ENCODE measurements at places on chromosomes 11 and 22. TPM values are rescaled to one million over a fixed set of nuclear protein-coding genes. Genes with fewer than 3 reads are reported as not detected.

DAGLA gene
- total RNA-seq, result not detected

SLC22A9 gene
- not detected for total RNA-seq

MRGPRE gene
- total RNA-seq, result not detected

HPX gene
- not detected for total RNA-seq

SLCO2B1 gene
- not detected for total RNA-seq

PGA5 gene
- total RNA-seq, result not detected

BRD1 gene
- 16.0 TPM for total RNA-seq

OR8A1 gene
- not detected for total RNA-seq

F2 gene
- not detected for total RNA-seq

ISX gene
- total RNA-seq, result not detected

BTG4 gene
- not detected for total RNA-seq

TMEM86A gene
- 0.14 TPM for total RNA-seq

MMP27 gene
- total RNA-seq, result not detected

OR52A1 gene
- not detected for total RNA-seq

DNA sequence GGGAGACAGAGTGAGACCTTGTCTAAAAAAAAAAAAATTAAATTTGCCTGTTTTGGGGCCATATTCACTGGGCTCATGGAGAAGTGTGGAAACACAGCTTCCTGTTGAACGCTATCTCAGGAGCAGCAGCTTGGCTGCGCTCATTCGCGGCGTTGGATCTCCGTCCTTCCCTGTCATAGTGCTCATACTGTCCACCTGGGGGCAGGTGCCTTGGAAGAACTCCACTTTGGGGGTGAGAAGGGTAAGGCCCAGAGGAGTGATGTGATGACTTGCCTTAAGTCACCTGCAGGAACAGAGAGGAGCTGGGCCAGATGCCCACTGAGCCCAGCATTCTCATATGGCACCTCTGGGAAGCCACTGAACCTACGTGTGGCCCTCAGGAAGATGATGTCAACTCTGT lies 82.8 kb downstream of the CABIN1 start:
- DNase-seq, result no peak
- no peaks in the 10 kb centered on the region for H3K4me1 ChIP-seq
- no peak overlapping the region for H3K27ac ChIP-seq
- no peaks in the 10 kb centered on the region for H3K36me3 ChIP-seq
- H3K4me3 ChIP-seq, result no peak overlapping the region

- no peaks in the 10 kb centered on the region for H3K27me3 ChIP-seq
- no peak for DNase-seq
- H3K36me3 ChIP-seq, result no peaks in the 10 kb centered on the region
- H3K4me3 ChIP-seq, result no peak overlapping the region
Observed at GRCh38 chr22:39815932-39816331, 77.6 kb downstream of the ENTHD1 start.

GRCh38 chr11:90176069-90176468 lies 41.6 kb downstream of the NAALAD2 start:
- H3K27ac ChIP-seq, result no peak overlapping the region
- H3K4me3 ChIP-seq, result no peak overlapping the region
- H3K27me3 ChIP-seq, result no peaks in the 10 kb centered on the region

GRCh38 chr11:24900960-24901549 lies 404.2 kb downstream of the LUZP2 start:
- no peaks in the 10 kb centered on the region for H3K36me3 ChIP-seq
- H3K4me1 ChIP-seq, result no peaks in the 10 kb centered on the region
- H3K27me3 ChIP-seq, result no peaks in the 10 kb centered on the region
- H3K27ac ChIP-seq, result no peak overlapping the region
- no peak for DNase-seq

DNA sequence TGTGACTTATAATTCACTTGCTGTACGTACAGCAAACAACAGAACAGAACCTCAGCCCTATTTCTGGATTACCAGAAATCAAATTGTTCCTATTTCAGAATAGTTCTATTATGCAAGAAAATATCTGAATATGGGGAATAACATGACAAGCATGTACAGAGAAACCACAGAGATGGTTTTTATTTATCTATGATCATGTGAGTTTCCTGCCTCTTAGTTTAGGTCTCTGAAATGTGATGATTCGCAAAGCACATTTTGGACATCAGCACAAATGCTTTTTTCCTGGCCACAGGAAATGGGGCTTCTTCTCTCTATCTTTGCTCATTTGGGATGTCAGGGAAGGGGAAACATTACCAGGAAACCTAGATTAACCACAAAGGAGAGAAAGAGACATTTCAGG lies 266.7 kb upstream of the CTSC start:
- no peaks in the 10 kb centered on the region for H3K36me3 ChIP-seq
- no peaks in the 10 kb centered on the region for H3K27me3 ChIP-seq
- no peak overlapping the region for H3K27ac ChIP-seq
- DNase-seq, result no peak
- no peak overlapping the region for H3K4me3 ChIP-seq
- H3K4me1 ChIP-seq, result no peaks in the 10 kb centered on the region

- no peaks in the 10 kb centered on the region for H3K36me3 ChIP-seq
- no peak overlapping the region for H3K27ac ChIP-seq
- no peak overlapping the region for H3K4me3 ChIP-seq
- H3K4me1 ChIP-seq, result no peaks in the 10 kb centered on the region
- no peak for DNase-seq
Observed at GRCh38 chr11:110991661-110992355, 253.7 kb upstream of the POU2AF2 start.

- H3K4me1 ChIP-seq, result no peaks in the 10 kb centered on the region
- H3K4me3 ChIP-seq, result no peak overlapping the region
- H3K27ac ChIP-seq, result no peak overlapping the region
- no peaks in the 10 kb centered on the region for H3K27me3 ChIP-seq
- no peaks in the 10 kb centered on the region for H3K36me3 ChIP-seq
Observed at GRCh38 chr11:29634244-29634643, 382.6 kb downstream of the KCNA4 start.

- DNase-seq, result no peak
- H3K27me3 ChIP-seq, result no peaks in the 10 kb centered on the region
- no peak overlapping the region for H3K27ac ChIP-seq
- no peak overlapping the region for H3K4me3 ChIP-seq
- H3K36me3 ChIP-seq, result no peaks in the 10 kb centered on the region
- H3K4me1 ChIP-seq, result peaks cover 43% of the 10 kb centered on the region
Observed at GRCh38 chr22:40476341-40476740, 105.9 kb downstream of the SGSM3 start.

DNA sequence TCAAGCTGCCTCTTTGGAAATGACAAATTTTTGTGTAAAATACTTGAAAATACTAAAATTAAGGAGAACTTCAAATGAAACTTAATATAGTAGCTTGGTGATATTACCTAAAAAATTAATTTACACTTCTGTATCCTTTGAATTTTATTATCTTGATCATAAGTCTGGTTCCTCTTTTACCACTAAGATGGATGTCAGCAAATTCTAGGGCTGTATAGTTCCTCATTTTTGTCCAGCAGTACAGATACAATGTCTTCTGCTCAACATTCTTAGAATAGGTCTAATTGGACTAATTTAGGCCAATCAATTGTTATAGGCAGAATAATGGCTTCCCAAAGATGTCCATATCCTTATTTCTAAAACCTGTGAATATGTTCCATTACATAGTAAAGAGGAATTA lies 1298.0 kb upstream of the RAG2 start:
- no peaks in the 10 kb centered on the region for H3K36me3 ChIP-seq
- H3K27ac ChIP-seq, result no peak overlapping the region
- DNase-seq, result no peak
- H3K4me1 ChIP-seq, result no peaks in the 10 kb centered on the region
- no peak overlapping the region for H3K4me3 ChIP-seq

DNA sequence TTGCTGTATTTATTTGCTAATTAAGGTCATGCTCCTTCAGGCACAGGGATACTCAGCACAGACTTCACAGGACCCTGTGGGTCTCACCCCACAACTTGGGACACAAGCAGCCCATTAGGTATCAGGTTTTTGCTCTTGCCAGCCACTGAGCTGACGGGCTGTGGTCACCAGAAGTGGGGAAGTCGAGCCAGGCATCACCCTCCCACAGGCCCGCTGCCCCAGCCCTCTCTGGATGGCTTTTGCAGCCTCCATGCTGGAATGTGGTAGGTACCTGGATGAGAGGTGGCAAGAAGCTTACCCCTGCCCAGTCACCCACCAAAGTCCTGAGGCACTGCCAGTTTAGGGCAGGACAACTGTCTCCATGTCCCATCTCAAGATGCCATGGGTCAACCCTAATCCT lies 88.4 kb downstream of the PAX6 start:
- no peak overlapping the region for H3K4me3 ChIP-seq
- H3K4me1 ChIP-seq, result no peaks in the 10 kb centered on the region
- H3K36me3 ChIP-seq, result no peaks in the 10 kb centered on the region
- no peak overlapping the region for H3K27ac ChIP-seq

GRCh38 chr22:49772692-49773091 lies 55.0 kb downstream of the BRD1 start:
- no peaks in the 10 kb centered on the region for H3K4me1 ChIP-seq
- no peak overlapping the region for H3K27ac ChIP-seq
- DNase-seq, result no peak
- no peaks in the 10 kb centered on the region for H3K27me3 ChIP-seq
- H3K4me3 ChIP-seq, result no peak overlapping the region

- H3K4me1 ChIP-seq, result no peaks in the 10 kb centered on the region
- peaks cover 65% of the 10 kb centered on the region for H3K36me3 ChIP-seq
- no peak for DNase-seq
Observed at GRCh38 chr11:3735827-3736226, 61.5 kb downstream of the NUP98 start.

DNA sequence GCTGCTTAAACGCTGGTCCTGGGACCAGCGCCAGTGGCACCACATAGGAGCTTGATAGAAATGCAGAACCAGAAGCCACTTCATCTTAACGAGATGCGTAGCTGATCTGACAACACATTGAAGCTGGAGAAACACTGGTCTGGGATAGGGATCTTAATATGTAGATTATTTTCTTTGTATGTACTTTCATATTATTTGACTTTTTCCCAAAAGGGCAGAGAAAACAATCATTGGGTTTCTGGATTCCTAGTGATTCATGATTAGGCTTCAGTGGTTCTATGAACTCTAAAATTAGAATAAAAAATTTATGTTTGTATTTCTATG lies 12.3 kb downstream of the MPEG1 start:
- no peaks in the 10 kb centered on the region for H3K4me1 ChIP-seq
- H3K27ac ChIP-seq, result no peak overlapping the region
- H3K36me3 ChIP-seq, result no peaks in the 10 kb centered on the region
- no peaks in the 10 kb centered on the region for H3K27me3 ChIP-seq
- no peak for DNase-seq
- no peak overlapping the region for H3K4me3 ChIP-seq

DNA sequence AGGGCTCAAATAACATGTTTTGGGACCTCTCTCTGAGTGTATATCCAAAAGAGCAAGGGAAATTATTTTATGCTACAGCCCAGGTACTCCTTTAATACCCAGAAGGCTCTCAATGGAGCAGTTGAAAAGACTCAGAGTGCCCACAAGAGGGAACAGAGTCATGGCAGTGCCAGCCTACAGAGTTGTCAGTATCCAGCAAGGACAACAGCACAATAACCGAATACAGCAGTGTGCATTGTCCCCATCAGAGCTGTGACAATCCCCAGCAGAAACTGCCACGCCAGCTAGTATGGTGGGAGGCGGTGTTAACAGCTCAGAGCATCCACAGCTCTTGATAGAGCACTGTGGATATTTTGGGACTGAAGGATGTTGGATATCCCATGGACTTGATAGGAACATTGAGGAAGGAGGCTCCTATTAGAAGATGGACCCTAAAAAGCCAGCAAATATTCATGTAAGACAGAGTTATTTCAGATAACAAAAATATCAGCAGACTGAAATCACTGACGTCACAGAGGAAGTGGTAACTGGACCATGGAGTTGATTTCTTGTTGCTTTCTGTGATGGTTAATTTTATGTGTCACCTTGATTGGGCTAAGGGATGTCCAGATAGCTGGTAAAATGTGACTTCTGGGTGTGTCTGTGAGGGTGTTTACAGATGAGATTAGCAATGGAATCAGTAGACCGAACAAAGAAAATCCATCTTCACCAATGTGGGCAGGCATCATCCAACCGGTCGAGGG lies 17.7 kb upstream of the PAFAH1B2 start:
- DNase-seq, result no peak
- H3K4me3 ChIP-seq, result no peak overlapping the region
- no peaks in the 10 kb centered on the region for H3K27me3 ChIP-seq
- peaks cover 5% of the 10 kb centered on the region for H3K4me1 ChIP-seq

DNA sequence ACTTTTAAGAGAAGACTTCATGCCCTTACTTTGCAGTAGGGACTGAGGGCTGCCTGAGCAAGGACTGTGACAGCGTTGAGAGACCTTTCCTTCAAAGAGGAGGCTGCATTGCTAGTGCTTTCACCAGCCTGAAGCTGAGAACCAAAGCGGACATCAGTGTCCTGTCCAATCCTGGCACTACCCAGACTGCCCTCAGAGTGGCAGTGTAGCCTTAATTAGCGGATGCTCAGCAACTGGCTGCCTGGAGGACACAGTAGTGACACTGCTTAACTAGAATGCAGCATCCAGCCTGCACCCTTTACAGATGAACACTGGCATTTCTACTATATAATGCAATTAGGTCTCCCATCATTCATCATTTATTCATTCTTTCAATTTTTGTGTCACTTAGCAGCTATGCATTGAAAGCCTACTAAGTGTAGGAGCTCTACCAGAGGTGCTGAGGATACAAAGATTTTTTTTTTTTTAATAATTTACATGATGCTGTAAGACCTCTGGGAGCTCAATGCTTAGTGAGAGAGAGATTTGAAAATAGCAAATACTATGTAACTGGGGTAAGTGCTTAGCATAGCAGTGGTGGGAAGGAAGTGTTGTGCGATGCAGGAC lies 36.9 kb upstream of the SLC36A4 start:
- H3K4me1 ChIP-seq, result no peaks in the 10 kb centered on the region
- no peak overlapping the region for H3K4me3 ChIP-seq
- no peaks in the 10 kb centered on the region for H3K36me3 ChIP-seq
- DNase-seq, result peak; percentile 95

GRCh38 chr22:24181996-24182899 lies 961 bp downstream of the SUSD2 start:
- no peak overlapping the region for H3K27ac ChIP-seq
- no peaks in the 10 kb centered on the region for H3K36me3 ChIP-seq
- H3K4me1 ChIP-seq, result peaks cover 24% of the 10 kb centered on the region
- H3K27me3 ChIP-seq, result no peaks in the 10 kb centered on the region
- no peak overlapping the region for H3K4me3 ChIP-seq
- DNase-seq, result no peak

DNA sequence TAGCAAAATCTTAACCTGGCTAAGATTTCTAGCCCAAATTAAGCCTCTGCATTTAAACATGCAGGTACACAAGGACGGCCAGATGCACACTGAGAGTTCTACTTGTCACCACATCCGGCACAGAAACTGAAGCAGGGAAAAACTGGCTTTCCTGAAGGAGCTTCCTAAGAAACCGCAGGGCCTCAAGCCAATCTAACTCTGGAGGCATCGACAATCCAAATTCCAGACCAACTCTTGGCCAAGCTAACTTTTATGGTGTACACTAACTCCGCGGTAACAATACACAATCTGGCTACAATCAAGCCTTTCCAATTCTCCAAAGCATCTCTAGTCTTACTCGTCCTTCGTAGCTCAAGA lies 1.2 kb downstream of the MSANTD2 start:
- no peaks in the 10 kb centered on the region for H3K27me3 ChIP-seq
- H3K36me3 ChIP-seq, result no peaks in the 10 kb centered on the region
- H3K27ac ChIP-seq, result no peak overlapping the region
- peak overlapping the region; percentile 78 for H3K4me3 ChIP-seq

GRCh38 chr11:86483940-86484794 lies 109.5 kb downstream of the CCDC81 start:
- H3K4me1 ChIP-seq, result no peaks in the 10 kb centered on the region
- no peak overlapping the region for H3K4me3 ChIP-seq
- no peak for DNase-seq

Measured in Karpas-422 (cell line).